ENCODE measurements at places on chromosomes 13 and 19.

DNA sequence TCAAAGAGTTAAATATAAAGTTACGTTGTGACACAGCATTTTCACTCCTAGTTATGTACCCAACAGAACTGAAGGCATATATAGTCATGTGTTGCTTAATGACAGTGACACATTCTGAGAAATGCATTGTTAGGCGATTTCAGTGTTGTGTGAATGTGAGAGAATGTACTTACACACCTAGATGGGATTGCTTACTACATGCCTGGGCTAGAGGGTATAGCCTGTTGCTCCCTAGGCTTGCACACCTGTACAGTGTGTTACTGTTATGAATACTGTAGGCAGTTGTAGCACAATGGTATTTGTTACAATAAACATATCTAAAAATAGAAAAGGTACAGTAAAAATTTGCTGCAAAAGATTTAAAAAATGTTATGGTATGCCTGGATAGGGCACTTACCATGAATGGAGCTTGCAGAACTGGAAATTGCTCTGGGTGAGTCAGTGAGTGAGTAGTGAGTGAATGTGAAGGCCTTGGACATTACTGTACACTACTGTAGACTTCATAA lies 89.2 kb downstream of the DHRS12 start:
- DNase-seq = peak; percentile 77

- peak; percentile 4 for DNase-seq
Measured at GRCh38 chr13:63481334-63481733, 2065.7 kb upstream of the PCDH20 start.

GRCh38 chr13:41563341-41563983 lies 106.1 kb downstream of the RGCC start:
- DNase-seq = peak; percentile 64

DNA sequence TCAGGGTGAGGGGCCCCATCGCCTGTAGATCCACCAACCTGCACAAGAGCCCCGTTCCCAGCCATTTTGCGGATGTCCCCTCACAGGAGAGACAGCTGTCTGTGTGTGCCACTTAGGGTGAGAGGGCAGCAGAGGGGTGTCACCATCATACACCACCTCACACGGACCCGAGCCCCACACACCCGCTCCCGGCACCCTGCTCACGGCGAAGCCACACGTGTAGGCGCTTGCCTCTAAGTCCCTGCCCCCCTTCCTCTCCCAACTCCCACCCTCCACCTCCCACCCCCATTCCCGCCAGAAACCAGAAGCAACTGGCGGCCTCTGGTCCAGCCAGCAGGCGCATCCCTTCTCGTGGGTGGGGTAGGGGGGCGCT lies 4.0 kb upstream of the DPF1 start:
- no peak for DNase-seq

GRCh38 chr13:111322001-111322915 lies 1.8 kb downstream of the TEX29 start:
- DNase-seq = no peak

- no peak for DNase-seq
Measured at GRCh38 chr19:6041991-6042481, 64.1 kb upstream of the RANBP3 start.

DNA sequence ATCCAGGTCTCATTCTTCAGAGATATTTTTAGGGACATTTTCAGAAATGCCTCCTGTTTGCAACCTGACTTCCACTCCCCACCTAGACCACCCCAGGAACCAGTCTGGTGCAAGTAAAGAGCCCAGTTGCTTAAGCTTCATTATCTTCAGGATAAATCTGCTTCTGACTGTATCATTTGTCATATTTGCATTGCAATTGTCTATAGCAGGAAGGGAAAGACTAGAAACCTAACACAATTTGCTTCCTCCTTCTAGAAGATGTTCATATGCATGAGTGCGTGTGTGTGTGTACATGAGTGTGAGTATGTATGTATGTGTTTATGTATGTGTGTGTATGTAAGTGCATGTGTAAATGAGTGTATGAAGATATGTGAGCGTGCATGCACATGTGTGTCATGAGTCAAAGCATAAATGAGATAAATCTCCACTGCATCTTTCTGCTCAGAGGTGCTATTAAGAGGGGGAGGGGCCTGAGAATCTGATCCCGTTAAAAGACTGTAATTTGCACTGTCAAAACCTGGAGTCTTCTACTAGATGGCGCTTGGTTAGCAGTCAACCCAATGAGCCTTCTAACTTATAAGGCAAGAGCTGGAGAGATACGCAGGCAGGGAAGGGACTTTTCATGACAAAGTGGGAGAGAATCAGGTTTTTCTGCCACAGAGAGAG lies 178.8 kb upstream of the KL start:
- no peak for DNase-seq

- no peak for DNase-seq
Measured at GRCh38 chr19:40314656-40315055, 29.5 kb upstream of the AKT2 start.

DNA sequence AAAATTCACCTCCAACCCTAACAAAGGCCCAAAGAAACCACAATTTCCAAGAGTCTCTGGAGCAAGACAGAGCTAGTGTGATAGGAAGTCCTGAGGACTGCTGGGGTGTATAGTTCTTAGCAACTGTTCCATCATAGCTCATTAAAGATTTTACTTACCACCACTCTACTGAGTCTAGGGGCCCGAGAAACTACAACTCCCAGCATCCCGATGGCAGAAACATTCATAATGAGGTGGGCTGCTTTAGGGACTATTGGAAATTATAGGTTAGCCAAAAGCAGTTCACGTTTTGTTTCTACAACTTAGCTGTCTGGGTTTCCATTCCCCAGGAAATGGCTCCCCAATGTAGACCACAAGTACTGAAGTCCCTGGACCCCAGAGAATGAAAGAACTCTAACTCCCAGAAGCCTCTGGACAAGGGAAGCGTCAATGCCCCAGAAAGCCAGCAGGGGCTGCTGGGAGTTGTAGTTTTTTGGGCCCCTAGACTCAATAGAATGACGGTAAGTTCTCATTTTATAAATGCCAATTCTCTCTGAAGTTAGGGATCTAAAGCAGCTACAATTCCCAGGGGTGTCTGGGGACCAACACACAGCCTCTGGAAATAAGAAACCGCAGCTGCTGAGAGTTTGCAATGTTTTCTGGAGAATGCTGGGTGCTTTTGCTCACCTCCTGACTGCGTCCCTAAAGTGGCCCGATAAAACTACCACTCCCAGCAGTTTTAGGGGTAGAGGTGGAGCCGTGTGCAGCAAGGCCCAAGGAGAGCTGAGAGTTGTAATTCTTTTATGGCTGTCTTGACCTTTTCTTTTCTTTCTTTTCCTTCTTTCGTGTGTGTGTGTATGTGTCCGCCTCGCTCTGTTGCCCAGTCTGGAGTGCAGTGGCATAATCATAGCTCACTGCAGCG lies 11.1 kb downstream of the FTL start:
- no peak for DNase-seq

DNA sequence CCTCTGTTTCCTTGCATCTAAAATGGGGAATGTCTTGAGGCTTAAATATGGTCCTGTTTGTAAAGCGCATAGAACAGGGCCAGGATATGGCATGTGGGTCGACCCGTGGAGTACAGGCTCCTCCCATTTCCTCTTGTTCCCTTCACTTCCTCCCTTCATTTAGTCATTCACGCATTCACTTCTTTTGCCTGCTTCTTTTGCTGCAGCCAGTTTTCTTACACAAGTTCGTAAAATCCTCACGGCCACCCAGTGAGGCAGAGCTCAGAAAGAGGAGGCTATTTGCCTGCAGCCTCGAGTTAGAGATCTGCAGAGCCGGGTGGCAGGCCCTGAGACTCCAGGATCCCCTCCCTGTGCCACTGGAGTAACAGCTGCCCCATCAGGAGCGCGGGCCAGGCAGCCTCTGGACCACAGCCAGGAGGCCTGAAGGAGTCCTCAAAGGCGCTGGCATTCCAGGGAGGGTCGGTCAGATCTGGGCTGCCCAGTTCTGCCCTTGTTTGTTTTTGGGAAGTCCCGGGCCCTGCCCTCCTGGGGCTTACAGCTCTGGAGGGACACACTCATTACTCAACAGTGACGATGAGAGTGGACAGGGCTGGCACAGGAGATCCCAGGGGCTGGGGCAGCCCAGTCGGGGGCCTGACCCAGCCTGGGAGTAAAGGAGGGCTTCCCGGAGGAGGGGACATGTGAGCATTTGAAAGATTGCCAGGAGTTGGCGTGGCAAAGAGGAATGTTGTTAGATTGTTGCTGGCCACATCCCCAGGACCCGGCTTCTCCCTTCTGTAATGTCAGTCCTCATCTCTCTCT lies 4.6 kb downstream of the PPP5C start:
- DNase-seq = peak; percentile 63

GRCh38 chr13:47126432-47126831 lies 229.6 kb upstream of the HTR2A start:
- DNase-seq = no peak

DNA sequence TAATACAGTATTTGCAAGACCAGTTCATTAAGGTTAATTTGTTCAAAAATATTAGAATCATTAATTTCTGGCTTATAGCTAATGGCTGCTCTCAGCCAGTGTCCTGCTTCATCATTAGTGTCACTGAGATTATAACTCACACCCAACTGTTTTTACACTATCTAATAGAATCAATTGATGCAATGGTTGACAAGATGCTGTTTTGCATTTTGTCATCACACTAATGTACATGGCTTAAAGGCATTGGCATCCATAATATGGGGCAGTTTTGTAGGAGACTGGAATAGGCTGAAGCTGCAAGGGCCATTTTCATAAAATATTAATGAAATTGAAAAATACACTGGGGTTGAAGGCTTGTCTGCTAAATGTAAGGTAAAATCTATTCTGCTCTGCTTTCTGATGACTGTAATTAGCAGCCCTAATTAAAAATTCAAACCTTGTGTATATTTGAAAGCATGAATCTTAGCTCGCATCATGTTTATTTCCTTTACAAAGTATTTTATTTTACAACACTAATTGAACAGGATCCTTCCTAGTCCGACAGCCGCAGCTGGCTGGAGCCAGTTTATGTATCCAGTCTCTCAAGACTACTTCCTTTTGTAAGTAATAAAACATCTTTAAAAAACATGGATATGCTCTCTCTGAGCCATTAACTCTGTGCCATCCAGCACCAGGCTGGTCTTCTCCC lies 296.7 kb downstream of the POU4F1 start:
- DNase-seq = no peak

DNA sequence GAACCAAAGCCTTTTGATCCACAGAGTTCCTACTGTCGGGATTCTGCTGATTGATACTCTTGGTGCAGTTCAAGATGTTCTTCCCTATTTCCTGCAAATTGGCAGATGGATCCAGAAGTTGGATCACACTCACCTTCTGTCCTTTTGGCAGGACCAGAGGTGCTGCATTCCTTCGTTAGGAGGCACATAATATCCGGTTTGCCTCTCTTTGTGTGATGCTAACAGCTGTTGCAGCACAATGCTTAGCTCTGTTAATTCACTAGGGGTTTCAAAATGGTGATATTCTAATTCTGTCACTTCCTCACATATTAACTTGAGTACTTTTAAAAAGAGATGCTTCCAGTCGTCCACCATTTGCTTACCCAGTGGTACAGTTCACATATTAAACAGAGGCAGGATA lies 15.2 kb upstream of the CHST8 start:
- no peak for DNase-seq

DNA sequence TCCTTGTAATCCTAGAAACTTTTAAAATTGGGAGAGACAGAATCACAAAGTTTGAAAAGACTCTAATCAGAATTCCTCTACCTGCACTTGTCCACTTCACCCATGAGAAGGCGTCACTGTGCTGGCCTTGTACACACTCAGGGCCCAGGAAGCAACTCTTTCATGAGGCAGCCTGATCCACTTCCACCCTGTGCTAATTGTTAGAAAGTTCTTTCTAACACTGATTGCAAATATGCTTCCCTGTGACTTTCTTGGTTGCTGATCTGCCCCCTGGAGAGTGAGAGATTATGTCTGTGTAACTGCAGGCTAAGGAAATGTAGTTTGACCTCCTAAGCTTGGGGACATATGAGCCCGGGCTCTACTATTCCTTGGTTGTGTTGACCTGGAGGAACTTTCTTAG lies 494.6 kb downstream of the MYO16 start:
- no peak for DNase-seq

DNA sequence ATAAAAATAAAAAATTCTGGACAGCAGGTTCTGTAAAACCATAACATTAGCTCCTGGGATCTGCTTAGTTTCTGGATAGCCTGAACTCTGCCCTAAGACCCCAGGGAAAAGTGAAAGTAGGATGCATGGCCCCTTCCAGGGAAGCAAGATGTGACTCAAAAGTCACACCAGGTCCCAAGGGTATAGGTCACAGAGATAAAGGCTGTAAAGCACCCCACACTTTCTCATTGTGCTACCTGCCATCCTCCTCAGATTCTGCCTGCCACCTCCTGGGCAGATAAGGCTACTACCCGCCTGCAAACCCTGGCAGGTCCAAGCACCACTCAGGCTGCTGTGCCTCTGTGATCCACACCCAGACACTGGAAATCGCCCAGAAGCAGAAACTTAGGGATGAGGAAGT lies 20.6 kb downstream of the FFAR2 start:
- DNase-seq = peak; percentile 2

GRCh38 chr13:20411638-20412342 lies 113.9 kb downstream of the CRYL1 start:
- DNase-seq = no peak

- no peak for DNase-seq
Measured at GRCh38 chr13:106474912-106475311, 60.5 kb downstream of the EFNB2 start.

GRCh38 chr19:14906711-14907110 lies 20.8 kb upstream of the OR7A17 start:
- no peak for DNase-seq

DNA sequence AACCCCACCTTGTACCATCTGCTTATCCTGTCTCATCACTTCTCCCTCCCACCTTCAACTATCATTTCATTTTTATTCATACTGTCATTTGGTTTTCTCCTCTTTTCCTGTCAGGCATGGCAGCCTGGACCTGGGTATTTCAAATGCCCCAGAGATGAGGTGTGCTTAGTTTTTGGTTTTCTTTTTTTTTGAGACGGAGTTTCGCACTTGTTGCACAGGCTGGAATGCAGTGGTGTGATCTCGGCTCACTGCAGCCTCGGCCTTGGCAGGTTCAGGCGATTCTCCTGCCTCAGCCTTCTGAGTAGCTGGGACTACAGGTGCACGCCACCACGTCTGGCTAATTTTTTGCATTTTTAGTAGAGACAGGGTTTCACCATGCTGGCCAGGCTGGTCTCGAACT lies 5.8 kb downstream of the PDS5B start:
- DNase-seq = no peak

DNA sequence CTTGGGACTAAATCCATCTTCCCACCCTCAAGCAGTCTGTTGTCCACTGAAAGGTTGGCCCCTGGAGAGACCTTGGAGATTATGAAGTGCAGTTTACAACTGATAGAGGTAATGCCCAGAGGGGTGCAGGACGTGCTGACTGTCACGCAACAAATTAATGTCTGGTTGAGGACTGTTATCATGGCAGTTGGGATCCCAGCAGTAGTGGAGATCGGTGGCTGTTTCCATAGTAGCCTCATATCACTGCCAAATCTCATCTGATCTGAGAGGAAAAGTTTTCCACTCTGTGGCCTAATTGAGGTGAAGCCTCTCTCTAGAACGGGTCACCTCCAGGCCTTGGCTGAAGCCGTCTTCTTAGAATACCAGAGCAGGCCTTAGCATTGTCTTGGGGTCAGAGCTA lies 4.1 kb downstream of the TECR start:
- no peak for DNase-seq
